ENCODE measurements at places on chromosomes 11 and 22.
A peak's percentile ranks its signal among the peaks of the same experiment; 100 is the strongest.

DNA sequence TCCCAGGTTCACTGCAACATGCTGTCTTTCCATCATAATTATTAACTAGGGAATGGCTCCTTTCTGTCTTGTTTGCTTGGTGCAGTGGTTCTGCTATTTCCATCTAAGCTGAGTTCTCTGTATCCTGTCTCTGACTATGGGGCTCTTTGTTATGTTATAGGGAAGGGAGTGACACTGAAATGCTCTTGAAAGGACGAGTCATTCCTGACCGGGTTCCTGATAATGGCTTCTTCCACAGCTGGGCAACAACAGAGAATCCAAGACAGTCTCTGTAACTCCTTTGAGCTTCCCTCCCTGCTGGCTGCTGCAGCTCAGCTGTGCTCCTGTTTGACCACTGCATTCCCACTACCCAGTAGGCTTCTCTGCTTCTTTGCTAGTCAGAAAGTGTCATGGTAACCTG, 24.1 kb downstream of the OR2AT4 start:
- no peak for DNase-seq

DNA sequence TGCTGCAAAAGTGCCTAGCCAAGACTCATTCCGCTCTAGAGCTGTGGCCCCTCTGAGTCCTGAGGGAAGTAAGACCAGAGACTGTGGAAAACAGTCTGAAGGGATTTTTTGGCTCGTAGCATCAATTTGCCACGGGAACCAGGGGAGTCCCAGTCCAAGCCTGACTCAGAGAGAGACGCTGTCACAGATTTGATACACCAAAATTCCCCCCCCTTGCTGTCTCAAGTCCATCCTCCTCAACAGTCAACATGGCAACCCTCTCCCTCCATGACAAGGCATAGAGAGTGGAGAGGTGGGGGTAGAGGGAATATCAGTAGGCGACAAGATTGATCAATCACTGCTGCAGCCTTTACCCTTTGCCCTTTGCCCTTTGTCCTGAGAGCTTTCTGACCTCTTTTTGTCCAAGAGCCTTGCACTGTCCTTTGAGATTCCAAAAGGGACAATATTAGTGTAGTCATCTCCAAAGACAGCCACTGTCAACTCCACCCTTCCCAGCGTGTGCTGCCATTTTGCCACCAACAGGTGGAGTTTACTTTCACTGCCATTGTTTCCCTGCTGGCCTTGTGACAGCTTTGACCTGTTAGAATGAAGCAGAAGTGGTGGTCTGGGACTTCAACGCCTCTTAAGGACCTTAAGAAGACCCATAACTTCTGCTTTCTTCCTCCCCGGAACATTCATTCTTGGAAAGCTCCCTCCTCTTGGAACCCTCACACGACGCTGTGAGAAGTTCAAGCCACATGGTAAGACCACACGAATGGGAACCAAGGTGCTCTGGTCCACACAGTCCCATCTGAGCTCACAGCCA, 7.3 kb downstream of the SLC15A3 start:
- no peak for DNase-seq

DNA sequence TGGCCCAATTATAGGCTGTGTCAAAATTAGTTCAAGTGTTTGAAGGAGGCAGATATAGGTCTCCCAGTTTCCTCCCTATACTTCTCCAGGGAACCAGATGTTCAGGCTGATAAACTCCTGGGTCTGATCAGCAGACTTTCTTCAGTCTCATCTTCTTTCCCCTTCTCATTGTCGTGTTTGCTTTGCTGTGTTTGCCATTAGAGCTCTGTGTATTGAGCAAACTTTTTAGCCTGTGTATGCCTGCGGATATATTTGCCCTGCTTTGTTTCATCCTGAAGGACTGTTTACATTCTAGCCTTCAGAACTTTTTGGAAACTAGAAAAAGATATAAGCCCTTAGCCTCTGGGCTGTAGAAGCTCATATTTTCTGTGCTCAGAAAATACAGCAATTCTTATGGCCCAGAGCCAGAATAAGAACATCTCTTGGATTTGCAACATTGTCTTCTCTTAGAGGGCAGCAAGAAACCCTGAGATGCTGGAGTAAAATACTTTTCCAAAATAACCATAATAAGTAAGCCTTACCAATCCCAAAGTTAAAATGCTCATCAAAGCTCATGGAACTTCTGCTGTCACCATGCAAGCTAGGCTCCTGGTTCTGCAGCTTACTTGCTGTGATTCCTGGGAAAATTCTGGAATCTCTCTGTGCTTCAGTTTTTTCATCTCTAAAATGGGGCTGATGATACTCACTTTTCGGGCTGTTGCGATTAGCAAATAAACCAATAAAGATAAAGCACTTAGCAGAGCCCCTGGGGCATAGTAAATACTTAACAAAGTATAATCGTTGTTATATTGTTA, 34.1 kb upstream of the ME3 start:
- DNase-seq, result no peak

GRCh38 chr22:37529652-37530345, 10.6 kb upstream of the CARD10 start:
- no peak for DNase-seq

- no peak for DNase-seq
Observed at GRCh38 chr11:88179141-88179540, 3.9 kb upstream of the RAB38 start.

DNA sequence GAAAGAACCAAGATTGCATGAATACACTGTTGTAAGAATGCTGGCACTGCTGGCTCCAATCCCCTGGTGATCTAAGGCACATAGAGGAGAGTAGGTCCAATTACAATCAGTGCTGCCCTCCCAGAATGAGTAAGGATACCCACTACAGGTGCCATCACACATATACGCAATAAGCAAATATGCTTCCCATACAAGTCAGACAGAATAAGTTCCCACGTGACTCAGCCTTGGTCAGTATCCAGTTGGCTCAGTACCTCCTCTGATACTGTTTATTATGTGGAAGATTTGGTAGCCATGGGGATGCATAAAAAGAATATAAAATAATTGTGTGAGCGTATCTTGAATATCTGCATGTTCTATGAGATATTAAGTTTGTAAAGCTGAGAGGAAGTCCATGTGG, 8.9 kb upstream of the OR2D3 start:
- peak; percentile 12 for DNase-seq

- no peak for DNase-seq
Observed at GRCh38 chr11:12925520-12925919, 83.6 kb upstream of the RASSF10 start.

- DNase-seq, result peak; percentile 47
Observed at GRCh38 chr22:19878461-19879245, 24.0 kb upstream of the GNB1L start.

DNA sequence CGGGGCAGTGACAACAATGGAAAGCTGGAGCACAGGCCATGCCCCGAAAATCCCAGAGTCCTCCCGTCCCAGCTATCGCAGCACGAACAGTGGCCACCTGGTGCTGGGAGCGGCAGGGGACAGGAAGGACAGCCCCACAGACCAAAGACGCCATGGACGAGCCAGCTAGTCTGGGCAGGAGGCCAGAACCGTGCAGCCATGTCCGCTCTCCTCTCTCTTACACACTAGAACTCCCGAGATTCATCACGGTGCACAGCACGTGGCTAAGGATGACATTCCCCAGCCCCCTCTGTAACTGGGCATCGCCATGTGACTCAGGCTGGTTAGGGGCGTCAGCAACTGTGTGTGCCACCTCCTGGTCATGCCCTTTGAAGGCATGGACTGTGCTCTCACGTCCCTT, 4.6 kb downstream of the CDPF1 start:
- no peak for DNase-seq

DNA sequence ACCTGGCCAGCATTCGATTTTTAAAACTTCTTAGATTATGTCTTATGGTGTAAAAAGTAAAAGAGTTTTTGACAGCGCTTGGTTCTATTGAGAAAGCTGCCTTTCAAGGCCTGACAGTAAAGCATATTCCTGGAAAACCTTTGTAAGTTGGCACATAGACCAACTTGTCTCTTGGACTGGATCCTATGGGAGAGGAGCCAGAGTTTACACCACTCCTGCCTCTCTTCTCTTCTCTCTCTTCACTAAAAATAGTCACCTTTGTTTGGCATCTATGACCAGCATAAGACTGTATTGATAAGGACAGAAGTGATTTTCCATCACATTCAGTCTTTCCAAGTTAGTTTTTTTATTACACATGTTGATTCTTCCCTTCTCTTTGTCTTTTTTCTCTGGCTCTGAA, 33.7 kb downstream of the CSRP3 start:
- DNase-seq, result no peak

GRCh38 chr11:114044042-114044871, 15.3 kb upstream of the ZBTB16 start:
- DNase-seq, result no peak

DNA sequence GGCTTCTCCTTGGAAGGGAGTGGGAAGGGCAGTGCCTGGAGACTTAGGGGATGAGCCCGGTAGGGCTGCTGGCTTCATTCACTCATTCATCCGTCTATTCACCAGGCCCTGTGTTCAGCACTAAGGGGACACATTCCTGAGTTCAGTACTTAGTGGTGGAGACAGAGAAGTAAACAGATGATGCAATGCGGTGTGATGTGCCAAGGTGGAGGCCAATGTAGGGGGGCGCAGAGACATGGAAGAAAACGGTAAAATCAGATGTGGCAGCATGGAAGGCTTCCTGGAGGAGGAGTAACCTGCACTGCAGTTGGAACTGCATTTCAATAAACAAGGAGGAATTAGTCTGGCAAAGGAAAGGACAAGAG, 21.3 kb downstream of the GRIK4 start:
- DNase-seq, result no peak

- no peak for DNase-seq
Observed at GRCh38 chr22:20402960-20403778, 9.2 kb downstream of the ZNF74 start.

GRCh38 chr11:34155057-34155756, 49.8 kb downstream of the NAT10 start:
- DNase-seq, result no peak

DNA sequence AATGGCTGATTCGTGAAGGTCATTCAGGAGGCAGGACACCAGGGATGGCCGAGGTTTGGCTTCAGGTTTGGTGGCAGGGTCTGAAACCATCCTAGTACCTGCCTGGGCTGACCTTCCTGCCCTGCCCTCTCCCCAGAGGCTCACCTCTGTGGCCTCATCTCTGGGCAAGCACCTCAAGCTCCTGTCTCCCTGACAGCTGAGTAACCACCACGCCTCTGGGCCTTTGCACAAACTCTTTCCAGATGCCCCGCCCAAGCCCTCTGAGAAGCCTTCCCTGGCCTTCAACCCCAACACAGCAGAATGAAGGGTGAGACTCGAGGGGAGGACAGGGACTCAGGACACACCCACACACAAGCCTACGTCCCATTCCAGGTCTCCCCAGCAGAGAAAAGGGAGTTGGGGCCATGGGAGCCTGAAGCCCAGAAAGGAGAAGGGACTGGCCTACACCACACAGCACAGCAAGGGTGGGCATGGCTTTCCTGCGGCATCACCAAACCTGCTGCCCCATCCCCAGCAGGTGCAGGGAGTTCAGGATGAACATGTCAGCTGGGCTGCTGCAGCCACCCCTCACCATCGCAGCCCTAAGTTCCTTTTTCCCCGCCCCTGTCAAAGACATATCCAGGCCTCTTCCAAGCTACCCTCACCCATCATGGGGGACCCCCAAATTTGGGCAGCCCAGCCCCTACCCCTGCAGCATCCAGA, 2.4 kb downstream of the SHISA8 start:
- no peak for DNase-seq

GRCh38 chr11:119117004-119117706, 4.2 kb upstream of the HINFP start:
- DNase-seq, result no peak
